ENCODE measurements at places on chromosomes 16 and 17. TPM values are rescaled to one million over a fixed set of nuclear protein-coding genes. Genes with fewer than 3 reads are reported as not detected.

ADAM11 gene
- total RNA-seq: 1.4 TPM

RHBDF1 gene
- total RNA-seq: 27.4 TPM

DNA sequence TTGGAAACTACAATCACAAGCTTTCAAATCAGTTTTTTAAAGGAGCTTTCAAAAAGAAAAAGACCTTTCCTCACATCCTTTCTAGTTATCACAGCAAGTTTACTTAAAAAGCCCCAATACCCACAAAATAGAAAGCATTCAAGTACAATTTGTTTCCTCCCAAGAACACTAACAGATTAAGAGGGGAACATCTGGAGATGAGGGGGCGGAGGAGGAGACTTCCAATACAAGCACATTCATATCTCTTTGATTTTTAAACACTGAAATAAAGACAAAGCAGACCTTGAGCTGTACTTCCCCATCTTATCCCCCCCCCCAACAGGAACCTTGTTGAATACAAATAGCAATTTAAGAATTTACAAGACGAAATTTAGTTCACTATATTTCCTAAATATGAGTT, 2.0 kb downstream of the YWHAE start:
- no peak for DNase-seq

PRR29 gene
- not detected for total RNA-seq

DNA sequence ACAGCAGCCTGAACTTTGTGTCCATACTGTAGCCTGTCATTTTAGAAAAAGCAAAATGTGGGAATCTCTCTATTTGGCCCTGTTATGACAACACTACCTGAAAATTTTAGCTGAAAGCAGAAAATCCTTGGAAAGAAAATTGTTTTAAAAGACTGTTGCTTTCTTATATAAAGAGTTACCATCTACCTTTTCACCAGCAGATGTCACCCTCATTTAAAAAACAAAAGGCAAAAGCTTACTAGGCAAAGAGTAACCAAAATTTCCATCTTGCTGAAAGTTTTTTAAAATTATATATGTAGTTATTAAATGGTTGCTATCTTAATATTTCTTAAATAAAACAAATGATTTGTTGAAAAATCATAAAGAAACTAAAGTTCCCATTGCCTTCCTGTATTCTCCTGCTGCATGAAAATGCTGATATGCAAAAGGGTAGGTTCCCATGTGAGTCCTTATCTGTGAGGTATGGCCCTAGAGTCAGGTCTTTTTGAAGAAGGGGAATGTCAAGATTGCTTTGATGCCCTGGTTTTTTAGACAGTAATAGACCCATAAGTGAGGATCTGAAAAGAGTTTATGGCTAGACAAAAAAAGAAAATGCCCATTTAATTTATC, 61.0 kb downstream of the TNRC6C start:
- DNase-seq: peak; percentile 48

WNK4 gene
- not detected for total RNA-seq

- no peak for DNase-seq
Observed at GRCh38 chr17:44115585-44116415, 7.6 kb downstream of the HDAC5 start.

DNA sequence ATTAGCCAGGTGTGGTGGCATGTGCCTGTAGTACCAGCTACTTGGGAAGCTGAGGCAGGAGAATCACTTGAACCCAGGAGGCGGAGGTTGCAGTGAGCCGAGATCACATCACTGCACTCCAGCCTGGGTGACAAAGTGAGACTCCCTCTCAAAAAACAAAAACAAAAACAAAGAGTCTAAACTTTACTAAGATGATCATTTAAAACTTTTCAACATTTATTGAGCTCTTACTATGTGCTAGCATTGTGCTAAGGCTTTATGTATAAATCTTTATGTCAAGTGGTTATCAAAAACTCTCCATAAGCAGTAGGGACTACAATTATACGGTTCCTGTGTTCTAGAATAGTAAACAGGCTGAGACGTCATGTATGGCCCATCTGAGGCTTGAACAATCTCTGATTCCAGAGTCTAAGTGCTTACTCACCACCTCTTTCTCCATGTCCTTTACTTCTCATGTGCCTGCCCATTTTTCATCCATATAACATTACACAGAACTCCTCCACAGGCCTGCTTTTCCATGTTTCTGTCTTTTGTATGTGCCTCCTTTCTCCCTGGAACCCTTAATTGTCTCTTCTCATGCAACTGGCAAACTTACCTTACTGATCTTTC, 66.7 kb downstream of the NUP88 start:
- DNase-seq: no peak

NLRC3 gene
- total RNA-seq: 9.1 TPM

SPATA32 gene
- not detected for total RNA-seq

DNA sequence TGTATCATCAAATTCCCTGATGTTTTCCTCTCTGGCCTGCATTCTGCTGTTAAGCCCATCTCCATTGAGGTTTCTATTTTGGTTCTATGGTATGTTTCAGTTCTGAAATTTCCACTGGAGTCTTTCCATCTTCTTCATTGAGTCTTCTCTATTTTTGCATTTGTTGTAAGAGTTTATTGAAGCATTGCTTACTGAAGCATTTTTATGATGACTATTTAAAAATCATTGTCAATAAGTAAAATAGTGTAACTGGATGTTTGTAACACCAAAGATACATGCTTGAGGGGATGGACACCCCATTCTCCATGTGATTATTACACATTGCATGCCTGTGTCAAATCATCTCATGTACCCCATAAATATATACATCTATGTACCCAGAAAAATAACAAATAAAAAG, 8.6 kb downstream of the KRT40 start:
- no peak for DNase-seq

OR1A1 gene
- 5.5 TPM for total RNA-seq

DNA sequence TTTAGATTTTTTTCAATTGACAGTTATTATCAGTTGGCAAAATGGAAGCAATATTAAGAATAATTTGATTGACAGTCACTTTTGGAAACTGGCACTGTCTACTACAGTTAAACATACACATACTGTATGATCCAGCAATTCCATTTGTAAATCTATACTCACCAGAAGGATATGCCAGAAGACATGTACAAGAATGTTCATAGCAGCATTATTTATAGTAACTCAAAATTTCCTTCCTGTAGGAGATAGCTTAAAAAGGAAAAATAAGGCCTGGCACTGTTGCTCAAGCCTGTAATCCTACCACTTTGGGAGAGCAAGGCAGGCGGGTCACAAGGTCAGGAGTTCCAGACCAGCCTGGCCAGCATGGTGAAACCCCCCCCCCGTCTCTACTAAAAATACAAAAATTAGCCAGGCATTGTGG, 89.3 kb downstream of the VMP1 start:
- DNase-seq: peak; percentile 67

All from umbilical cord (tissue), 2 donors.